ENCODE measurements at places on chromosomes 4 and X.

- no peak for DNase-seq
Observed at GRCh38 chr4:8790749-8791148, 80.9 kb downstream of the HMX1 start.

GRCh38 chrX:130896802-130897501 lies 6.1 kb downstream of the ENOX2 start:
- DNase-seq: no peak

DNA sequence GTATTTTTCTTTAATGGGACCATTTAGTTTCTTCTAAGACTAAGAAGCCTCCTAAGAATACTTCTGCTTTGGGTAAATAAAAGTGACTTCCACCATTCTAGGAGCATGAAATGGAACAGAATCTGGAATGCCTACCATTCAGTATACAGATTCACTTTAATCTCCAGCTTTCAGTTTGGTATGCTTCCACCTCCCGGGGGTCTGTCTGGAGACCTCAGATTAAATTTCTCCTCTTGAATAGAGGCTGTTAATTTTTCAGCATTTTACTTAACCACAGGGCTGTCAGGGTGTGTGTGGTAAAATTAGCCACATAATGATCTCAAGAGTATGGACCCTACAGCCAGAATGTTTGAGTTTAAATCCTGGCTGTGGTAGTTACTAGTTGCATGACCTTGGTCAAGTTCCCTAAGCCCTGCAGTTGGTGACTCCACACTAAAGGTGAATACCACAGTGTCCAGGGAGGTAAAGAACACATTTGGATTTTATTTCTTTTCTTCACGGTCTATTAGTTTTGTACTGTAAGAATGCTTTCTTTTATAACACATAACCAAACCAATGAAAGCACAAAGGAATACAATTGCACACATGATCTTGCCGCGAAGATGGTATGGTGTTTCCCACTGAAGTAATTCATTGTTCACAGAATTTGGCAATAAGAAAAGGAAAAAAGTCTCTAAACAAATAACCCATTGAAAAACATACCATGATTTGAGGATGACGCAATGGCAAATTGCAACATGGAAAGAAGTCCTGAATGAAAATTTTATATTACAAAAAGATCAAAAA lies 37.3 kb upstream of the TRIM2 start:
- no peak for DNase-seq

GRCh38 chr4:151039733-151040132 lies 24.6 kb upstream of the LRBA start:
- no peak for DNase-seq

DNA sequence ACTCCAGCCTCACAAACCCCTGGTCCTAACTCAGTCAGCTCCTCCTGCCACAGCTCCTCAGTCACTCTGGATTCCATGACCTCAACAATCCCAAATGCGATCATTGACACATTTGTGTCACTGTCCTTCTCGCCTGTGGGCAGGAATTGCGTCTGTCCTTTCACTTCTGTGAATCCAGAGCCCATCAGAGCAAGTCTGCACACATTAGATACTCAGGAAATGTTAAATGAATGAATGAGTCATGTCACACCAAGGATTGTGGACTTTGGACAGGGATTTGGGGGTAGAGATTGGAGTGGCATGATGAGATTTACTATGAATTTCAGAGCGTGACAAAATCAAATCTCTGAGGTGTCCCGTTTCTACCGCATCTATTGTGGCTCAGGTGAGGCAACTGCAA lies 11.8 kb upstream of the CLDN24 start:
- no peak for DNase-seq

DNA sequence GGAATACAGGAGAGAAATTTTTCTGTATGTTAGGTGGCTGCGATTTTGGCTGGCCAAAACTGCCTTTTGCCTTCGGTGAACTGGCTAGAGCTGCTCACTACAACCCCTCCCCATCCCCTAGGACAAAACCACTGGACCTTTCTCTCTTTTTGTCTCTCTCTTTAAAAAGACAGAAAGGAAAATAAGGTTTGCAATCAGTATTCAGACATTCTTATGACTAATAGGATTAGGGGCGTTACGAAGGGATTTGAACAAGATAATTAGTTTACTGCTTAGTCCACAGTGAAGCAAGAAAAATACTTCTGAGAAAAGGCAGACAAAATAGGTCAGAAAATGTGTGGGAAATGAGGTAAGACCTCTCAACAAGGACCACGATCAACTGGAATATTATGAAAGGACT lies 180.4 kb downstream of the SLIT2 start:
- no peak for DNase-seq

DNA sequence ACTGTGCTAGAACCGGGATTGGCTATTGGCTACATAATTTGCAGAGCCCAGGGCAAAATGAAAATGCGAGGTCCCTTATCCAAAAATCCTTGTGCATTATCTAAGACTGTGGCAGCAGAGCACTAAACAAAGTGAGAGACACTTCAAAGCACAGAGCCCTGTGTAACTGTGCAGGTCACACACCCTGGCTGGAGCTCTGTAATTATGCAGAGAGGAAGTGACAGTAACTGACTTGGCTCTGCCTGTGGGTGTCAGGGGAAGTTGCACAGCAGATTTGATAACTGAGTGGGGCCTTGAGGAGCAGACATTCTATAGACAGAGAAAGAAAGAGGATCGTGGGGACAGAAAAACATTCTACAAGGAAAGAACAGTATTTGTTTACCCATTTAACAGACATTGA lies 173.5 kb upstream of the FMR1 start:
- DNase-seq: no peak

DNA sequence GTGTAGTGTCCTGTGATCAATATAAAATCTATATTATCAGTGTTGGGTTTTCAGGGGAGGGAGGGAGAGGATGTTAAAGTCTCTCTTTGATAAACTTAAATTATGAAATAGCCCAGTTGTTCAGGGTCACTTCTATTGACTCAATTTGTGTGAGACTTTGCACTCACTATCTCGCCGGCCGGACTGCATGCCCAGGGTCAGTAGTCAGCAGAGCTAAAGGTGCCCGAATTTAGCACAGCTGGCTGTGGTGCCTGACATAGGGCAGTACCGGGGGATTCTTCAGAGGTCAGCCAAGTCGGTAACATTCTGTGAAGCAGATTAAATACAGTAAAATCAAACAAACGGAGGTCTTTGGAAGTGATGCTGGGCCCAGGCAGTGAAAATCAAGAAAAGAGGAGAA lies 19.2 kb downstream of the GABRQ start:
- no peak for DNase-seq

DNA sequence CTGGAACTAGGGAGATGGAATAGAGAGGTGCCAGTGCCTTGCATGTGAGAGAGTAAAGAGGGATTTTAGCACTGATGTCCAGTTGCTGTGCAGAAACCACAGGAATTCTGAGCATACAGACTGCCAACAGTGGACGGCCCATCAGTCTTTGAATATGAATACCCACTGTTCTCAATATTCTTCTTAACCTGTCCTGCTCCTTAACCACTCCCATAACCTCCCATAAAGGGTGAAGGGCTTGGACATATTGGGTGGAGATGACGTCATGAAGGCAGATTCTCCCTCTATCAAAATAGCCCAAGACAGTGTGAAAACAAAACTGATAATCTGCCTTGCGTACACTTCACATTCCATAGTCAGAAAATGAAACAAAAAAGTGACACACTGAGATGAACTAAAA lies 1313.7 kb upstream of the PABPC4L start:
- DNase-seq: no peak

DNA sequence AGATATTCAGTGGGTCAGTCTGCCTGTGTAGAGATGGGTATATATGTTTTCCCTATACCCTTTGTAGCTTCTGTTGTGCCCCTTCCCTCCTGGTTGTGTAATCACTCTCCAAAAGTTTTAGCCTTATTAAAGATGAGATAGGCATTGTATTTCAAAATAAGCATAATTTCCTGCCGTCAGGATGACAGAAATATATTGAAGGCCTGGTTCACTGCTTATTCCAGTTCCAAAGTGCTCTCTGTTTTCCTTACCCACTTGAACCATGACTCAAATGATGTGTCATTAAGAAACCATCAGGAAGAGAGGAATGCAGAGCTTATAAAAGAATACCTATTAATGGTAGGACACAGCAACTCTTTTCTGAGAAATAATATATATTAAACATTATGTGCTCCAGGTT lies 178.5 kb downstream of the GABRB1 start:
- no peak for DNase-seq

GRCh38 chr4:83269256-83269655 lies 15.3 kb downstream of the COQ2 start:
- no peak for DNase-seq

- DNase-seq: no peak
Observed at GRCh38 chr4:32735856-32736590, 2015.9 kb downstream of the PCDH7 start.

- no peak for DNase-seq
Observed at GRCh38 chr4:71907071-71907470, 123.2 kb upstream of the GC start.

GRCh38 chr4:42703813-42704212 lies 46.9 kb upstream of the ATP8A1 start:
- no peak for DNase-seq

DNA sequence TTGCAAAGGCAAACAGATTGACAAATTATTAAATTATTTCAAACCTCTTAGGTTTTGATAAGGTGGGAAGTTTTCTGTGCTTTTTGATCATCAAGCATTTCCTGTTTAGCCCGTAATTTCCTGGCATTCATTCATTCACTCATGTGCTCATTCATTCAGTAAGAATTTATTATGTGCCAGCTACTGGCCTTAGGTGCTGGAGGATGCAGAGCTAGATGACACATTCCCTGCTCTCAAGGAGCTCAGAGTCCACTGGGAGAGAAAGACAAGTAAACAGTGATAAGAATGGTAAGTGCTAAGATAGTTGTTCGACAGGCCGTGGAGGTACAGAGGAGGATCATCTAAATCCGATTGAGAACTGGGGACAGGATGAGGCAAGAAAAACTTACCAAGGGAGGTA lies 153.0 kb downstream of the DCTD start:
- DNase-seq: no peak

GRCh38 chrX:129663171-129663570 lies 8.4 kb upstream of the APLN start:
- no peak for DNase-seq

DNA sequence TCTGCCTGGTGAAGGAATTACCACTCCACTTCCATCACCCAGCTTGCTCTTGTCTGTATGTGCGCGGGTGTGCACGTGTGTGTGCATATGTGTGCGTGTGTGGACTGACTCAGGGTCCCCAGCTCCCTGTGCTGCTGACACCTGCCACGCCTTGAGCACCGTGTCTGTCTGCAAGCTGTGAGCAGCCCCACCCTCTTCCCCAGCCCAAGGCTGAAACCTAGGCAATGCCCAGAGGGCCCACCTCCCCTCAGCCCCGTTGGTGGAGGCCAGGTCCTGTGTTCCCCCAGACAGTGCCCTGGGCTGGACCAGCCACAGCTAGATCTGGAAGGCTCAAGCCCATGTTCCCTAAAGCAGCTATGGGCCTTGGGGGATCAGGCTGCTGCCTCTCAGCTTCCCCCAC lies 2.0 kb upstream of the CCNQ start:
- no peak for DNase-seq

DNA sequence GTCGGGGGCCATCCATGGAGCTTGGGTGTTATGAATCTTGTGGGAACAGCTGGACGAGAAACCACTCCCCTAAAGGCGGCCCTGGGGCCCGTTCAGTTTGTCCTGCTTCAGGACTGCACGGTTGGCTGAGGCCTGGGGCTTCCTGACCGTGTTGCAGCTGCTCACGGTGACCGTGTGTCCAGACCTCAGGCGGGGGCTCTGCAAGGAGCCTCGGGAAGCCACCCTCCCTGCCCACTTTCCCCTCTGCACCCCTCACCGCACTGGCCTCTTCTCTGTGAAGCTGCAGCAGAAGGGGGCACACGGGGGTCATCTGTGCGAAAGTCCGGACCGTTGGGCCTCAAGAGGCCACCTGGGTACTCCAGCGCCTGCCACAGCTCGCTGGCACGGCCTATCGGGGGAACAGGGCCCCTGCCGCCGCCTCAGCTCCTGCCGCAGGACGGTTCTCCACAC lies 29.4 kb downstream of the UVSSA start:
- no peak for DNase-seq

DNA sequence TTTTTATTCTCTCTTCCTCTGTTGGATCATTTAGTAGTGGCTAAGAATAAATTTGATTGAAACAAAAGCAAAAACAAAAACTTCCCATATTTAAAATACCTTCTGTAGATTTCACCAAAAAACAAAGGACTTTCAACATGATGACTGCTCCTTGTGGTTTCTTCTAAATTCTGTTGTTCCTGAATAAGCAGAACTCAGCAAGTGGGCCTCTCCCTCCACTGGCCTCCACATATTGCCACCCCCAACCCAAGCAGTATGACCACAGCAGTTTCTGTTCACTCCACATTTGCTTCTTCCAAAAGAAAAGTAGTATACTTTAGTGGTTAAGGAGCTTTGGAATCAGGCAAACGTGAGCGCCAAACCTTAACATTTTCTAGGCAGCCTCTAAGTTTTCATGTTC lies 114.7 kb downstream of the COX18 start:
- no peak for DNase-seq
